ENCODE measurements at places on chromosomes 3 and 15. TPM values are rescaled to one million over a fixed set of nuclear protein-coding genes. Genes with fewer than 3 reads are reported as not detected.

Gene COL6A6
- 0.16 TPM for total RNA-seq

Gene CD80
- not detected for total RNA-seq

Gene CCR3
- total RNA-seq = not detected

Gene CACNA1D
- total RNA-seq = 5.4 TPM

Gene NAALADL2
- 6.0 TPM for total RNA-seq

Gene ACTRT3
- total RNA-seq = 4.4 TPM

Gene POLR2M
- 80.6 TPM for total RNA-seq

Gene CD96
- total RNA-seq = not detected

Gene APBA2
- 1.7 TPM for total RNA-seq

Gene CRYGS
- total RNA-seq = 1.5 TPM

GRCh38 chr3:43212914-43213611, 73.3 kb upstream of the SNRK start:
- no peak overlapping the region for H3K4me3 ChIP-seq
- no peak overlapping the region for H3K27ac ChIP-seq
- no peak for DNase-seq
- H3K4me1 ChIP-seq = no peaks in the 10 kb centered on the region

GRCh38 chr3:172129498-172129849, 90.1 kb downstream of the FNDC3B start:
- H3K4me3 ChIP-seq = no peak overlapping the region
- H3K27ac ChIP-seq = peak overlapping the region; percentile 69
- H3K27me3 ChIP-seq = no peaks in the 10 kb centered on the region
- DNase-seq = no peak
- H3K4me1 ChIP-seq = no peaks in the 10 kb centered on the region

DNA sequence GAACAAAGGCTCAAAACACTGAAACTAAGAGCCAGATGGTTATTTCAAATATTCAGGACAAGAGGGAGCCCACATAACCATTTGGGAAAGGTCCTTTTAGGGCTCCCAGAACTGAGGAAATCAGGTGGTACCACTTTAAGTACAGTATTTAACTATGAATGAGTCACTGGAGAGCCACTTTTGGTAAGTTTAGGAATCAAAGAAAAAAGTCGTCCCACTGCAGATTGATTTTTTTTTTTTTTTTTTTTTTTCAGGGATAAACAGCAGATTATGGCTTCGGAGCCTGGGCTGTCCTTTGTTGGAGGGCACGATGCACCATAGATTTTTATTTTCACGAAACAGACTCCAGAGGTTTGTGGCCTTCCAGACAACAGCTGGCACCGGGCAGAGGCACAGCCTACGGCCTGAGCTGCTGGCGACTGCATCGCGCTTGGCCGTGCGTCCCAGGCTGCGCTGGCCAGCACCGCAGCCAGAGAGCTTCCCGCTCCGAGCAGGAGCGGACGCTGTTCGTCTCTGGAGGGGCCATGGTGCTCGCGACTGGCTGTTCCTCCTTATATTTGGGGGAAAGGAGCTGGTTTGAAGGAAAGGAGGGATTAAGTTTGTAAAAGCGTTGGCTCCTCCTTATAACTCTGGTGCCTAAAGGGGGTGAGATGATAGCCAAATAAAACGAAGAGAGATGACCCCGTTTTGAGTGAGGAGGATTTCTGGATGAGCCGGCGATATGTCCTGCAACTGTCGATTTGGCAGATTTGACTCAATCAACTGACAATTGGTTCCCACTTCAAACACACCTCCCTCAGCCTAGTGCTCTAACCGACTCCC, 152.9 kb upstream of the GOLIM4 start:
- H3K4me3 ChIP-seq = peak overlapping the region; percentile 64
- H3K4me1 ChIP-seq = peaks cover 22% of the 10 kb centered on the region
- no peaks in the 10 kb centered on the region for H3K36me3 ChIP-seq
- no peak for DNase-seq

GRCh38 chr15:63601026-63601703, 4.0 kb downstream of the FBXL22 start:
- peak overlapping the region; percentile 92 for H3K27ac ChIP-seq
- peak overlapping the region; percentile 68 for H3K4me3 ChIP-seq
- no peaks in the 10 kb centered on the region for H3K27me3 ChIP-seq
- H3K4me1 ChIP-seq = no peaks in the 10 kb centered on the region
- H3K36me3 ChIP-seq = no peaks in the 10 kb centered on the region

DNA sequence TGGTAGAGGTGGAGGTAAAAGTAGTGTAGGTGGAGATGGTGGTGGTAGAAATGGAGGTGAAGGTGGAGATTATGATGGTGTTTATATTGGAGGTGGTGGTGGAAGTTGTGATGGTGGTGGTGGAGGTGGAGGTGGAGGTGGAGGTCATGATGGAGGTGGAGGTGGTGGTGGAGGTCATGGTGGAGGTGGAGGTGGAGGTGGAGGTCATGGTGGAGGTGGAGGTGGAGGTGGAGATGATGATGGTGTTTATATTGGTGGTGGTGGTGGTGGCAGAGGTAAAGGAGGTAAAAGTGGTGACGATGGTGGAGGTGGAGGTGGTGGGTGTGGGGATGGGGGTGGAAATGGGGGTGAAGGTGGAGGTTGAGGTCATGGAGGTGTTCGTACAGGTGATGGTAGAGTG, 107.8 kb downstream of the ASB7 start:
- H3K4me1 ChIP-seq = peaks cover 38% of the 10 kb centered on the region
- no peak overlapping the region for H3K27ac ChIP-seq
- DNase-seq = no peak
- H3K27me3 ChIP-seq = no peaks in the 10 kb centered on the region
- no peaks in the 10 kb centered on the region for H3K36me3 ChIP-seq

DNA sequence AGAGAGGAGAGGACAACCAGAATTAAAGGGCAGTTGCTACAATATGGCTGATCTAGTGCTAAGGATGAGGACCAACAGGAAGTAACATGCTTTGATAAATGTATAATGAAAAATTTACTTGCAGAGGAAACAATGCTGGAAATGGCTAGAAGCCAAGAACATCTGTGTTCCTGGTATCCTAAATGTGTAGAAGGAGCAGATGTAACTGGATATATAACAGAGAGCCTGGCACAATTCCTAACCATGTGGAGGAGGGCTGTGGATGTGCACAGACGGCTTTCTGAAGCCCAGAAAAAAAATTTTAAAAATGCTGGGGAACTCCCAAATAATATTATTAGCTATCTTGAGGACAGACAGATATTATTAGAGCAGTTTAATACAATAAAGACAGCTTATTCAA, 159.4 kb upstream of the GBE1 start:
- no peak for DNase-seq
- no peak overlapping the region for H3K27ac ChIP-seq
- H3K4me3 ChIP-seq = no peak overlapping the region
- no peaks in the 10 kb centered on the region for H3K27me3 ChIP-seq

Data from sigmoid colon (tissue), 7 donors.